ENCODE measurements at places on chromosomes 3 and 15. TPM values are rescaled to one million over a fixed set of nuclear protein-coding genes. Genes with fewer than 3 reads are reported as not detected.

The VGLL3 gene
- not detected for polyA plus RNA-seq

The NECTIN3 gene
- not detected for polyA plus RNA-seq

The SLC2A2 gene
- not detected for polyA plus RNA-seq

The PPARG gene
- not detected for polyA plus RNA-seq

The TRH gene
- not detected for polyA plus RNA-seq

The PLXNA1 gene
- polyA plus RNA-seq, result 0.87 TPM

The CADPS gene
- not detected for polyA plus RNA-seq

The ANKDD1A gene
- polyA plus RNA-seq, result 4.5 TPM

The CASR gene
- polyA plus RNA-seq, result 0.51 TPM

The IMPG2 gene
- polyA plus RNA-seq, result not detected

The VEPH1 gene
- 0.19 TPM for polyA plus RNA-seq

The PCOLCE2 gene
- polyA plus RNA-seq, result 0.40 TPM

The ARPP21 gene
- not detected for polyA plus RNA-seq

The MYL3 gene
- not detected for polyA plus RNA-seq

The FAM81A gene
- 23.3 TPM for polyA plus RNA-seq

The RPUSD3 gene
- 69.5 TPM for polyA plus RNA-seq

The CYP1A2 gene
- 0.05 TPM for polyA plus RNA-seq

The DENND4A gene
- 26.8 TPM for polyA plus RNA-seq

The CCDC33 gene
- 5.8 TPM for polyA plus RNA-seq

The ASB7 gene
- polyA plus RNA-seq, result 9.6 TPM

The ERICH6 gene
- polyA plus RNA-seq, result not detected

The GP5 gene
- not detected for polyA plus RNA-seq

The GALNT15 gene
- not detected for polyA plus RNA-seq

The EXD1 gene
- polyA plus RNA-seq, result not detected

The COMMD2 gene
- polyA plus RNA-seq, result 65.0 TPM

The NTRK3 gene
- polyA plus RNA-seq, result not detected

The FSTL1 gene
- 0.44 TPM for polyA plus RNA-seq

The LRRC31 gene
- not detected for polyA plus RNA-seq

The ACOX2 gene
- polyA plus RNA-seq, result 0.72 TPM

The KBTBD13 gene
- not detected for polyA plus RNA-seq

The LYZL4 gene
- not detected for polyA plus RNA-seq

The UROC1 gene
- polyA plus RNA-seq, result not detected

Measured in GM12878 (cell line).